Sigmoid colon (tissue), 7 donors: ENCODE measurements at places on chromosomes 4 and X. TPM values are rescaled to one million over a fixed set of nuclear protein-coding genes. Genes with fewer than 3 reads are reported as not detected.

The HEPH gene
- 78.2 TPM for total RNA-seq

The NXF2 gene
- not detected for total RNA-seq

DNA sequence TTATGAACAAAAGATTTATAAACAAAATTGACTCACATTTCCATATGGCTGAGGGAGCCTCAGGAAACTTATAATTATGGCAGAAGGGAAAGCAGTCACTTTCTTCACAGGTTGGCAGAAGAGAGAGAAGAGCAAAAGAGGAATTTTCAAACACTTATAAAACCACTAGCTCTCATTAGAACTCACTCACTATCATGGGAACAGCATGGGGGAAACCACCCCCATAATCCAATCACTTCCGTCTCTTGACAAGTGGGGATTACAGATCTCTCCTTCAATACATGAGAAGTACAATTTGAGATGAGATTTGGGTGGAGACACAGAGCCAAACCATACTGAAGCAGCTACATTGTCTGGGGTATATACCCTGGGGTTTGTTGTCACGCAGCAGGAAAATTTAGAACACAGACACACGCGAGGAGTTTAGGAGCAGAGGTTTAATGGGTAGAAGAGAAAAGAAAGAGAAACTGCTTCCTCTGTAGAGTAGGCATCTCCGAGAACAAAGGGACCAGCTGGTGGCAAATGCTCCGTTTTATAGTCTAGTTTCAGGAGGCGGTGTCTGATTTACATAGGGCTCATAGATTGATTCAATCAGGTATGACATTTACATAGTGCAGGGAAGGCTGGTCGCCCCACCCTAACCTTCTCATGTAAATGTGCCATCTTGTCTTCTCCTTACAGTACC is 2277.7 kb upstream of the AGA start:
- DNase-seq = no peak

DNA sequence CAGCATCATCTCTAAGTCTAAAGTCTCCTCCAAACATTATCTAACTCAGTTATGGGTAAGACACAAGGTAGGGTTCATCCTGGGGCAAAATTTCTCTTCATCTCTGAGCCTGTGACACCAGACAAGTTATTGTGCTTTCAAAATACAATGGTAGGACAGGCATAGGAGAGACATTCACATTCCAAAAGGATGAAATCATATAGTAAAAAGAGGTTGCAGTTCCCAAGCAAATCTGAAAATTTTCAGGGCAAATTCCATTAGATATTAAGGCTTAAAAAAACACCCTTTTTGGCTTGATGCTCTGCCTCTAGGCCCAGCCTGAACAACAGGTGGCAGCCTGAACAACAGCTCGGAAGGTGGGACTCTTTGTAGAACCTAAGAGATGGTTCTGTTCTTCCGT is 448.3 kb upstream of the SLIT2 start:
- no peak for DNase-seq

DNA sequence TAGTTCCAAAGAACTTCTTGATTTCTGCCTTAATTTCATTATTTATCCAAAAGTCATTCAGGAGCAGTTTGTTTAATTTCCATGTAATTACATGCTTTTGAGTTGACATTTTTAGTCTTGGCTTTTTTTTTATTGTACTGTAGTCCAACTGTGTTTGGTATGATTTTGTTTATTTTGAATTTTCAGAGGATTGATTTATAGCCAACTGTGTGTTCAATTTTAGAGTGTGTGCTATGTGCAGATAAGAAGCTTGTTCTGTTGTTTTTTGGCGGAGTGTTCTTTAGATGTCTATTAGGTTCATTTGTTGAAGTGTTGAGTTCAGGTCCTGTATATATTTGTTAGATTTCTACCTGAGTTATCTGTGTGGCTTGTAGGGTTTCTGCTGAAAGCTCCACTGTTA is 533.6 kb downstream of the TRAM1L1 start:
- DNase-seq = no peak

DNA sequence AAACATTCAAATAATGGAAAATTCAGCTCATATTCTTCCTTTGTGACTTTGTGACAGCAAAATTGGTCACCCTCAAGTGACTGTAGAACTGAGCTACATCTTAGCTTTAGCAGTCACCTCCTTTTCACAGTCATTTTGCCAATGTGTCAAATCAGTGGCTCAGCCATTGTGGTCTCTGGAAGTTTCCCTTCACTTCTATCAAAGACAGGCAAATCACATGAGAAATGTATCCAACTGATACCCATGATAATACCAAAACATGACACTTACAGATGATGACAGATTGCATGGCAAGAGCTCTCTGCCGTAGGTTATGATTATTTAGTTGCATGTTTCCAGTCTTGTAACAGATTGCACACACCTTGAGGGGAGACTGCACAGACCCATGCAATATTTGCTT is 549.8 kb upstream of the MAGEB2 start:
- no peak for DNase-seq
